ENCODE measurements at places on chromosomes 16 and 17.

DNA sequence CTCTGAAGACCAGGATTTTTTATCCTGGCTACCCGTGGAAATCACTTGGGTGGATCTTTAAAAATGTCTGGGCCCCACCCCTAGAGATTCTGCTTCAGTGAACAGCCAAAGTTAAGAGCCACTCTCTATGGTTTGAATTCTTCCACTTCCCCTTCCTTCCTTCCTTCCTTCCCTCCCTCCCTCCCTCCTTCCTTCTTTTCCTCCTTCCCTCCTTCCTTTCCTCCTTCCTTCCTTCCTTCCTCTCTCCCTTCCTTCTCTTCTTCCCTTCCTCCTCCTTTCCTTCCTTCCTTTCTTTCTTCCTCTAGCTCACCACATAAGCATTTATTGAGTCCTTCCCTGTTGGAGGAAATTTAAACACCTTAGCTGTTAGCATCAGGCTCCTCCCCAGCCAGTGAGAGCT, 203.6 kb downstream of the KATNIP start:
- DNase-seq = no peak

DNA sequence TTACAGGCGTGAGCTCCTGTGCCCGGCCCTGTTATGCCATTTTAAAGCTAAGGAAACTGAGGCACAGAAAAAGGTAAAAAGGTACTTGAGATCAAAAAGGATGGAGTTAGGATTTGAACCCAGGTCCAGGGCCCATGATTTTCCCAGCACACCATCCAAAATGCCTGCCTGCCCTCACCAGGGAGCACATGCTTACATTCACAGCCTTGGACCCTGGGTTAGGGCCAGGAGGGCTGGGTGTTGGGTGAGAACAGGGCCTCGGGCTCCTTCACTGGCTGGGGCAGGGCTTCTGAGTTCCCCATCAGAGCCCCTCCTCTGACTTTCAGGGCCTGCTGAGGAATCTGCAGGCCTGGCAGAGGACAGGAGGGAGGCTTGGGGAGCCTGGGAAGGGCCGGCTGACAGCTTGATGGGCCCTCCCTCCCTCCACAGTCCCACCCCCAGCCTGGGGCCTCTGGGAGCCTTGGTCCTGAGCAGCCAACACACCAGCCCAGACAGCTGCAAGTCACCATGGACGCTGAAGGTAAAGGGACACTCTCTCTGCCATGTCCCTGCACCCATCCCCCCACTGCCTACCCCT, at the start of gene QPRT:
TSS of gene QPRT (plus strand) at position 490 of the 577 bp plus-strand sequence. CDS start at position 508, 18 bp downstream.
- DNase-seq = no peak

DNA sequence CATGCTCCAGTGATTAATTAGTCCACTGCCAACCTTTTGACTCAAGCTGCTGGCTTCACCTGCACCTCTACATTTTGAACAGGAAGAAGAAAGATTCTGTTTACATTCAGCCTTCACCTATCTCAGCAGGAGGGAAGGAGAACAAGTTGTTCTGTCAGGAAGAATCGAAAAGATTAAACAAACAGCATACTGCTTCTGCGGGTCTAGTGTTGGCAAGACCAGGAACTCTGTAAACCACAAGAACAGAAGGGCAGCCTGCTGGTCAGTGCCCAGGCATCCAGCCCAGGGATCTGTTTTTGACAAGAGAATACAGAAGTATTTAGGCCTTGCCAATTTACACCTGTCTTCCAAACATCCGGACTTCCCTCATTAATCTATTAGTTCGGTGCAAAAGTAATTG, 189.7 kb downstream of the CHD9NB start:
- DNase-seq = no peak

DNA sequence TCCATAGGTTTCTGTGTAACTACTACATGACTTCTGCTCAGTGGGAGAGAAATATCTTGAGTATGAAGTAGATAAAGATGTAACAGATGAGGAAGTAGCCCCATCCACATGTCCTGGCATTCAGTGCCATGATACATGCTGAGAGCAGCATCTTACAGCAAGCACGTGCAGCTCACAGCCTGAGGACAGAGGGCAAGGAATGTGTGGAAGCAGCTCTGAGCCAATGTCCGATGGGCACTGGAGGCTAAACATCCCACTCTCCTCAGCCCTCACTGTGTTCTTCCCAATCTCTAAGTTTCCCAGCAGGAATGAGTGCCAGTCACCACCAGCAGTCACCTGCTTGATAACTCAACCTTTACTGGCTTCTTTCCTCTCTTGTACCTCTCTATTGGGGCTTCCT, 40.4 kb downstream of the CFDP1 start:
- no peak for DNase-seq

- no peak for DNase-seq
Measured at GRCh38 chr17:56978441-56979090, 635 bp downstream of the SCPEP1 start.

- no peak for DNase-seq
Measured at GRCh38 chr16:75502916-75503605, 7.8 kb upstream of the CHST6 start.

GRCh38 chr16:48607056-48607825, 2.7 kb downstream of the N4BP1 start:
- DNase-seq = no peak

GRCh38 chr17:34178092-34178491, 77.0 kb upstream of the CCL2 start:
- DNase-seq = no peak

DNA sequence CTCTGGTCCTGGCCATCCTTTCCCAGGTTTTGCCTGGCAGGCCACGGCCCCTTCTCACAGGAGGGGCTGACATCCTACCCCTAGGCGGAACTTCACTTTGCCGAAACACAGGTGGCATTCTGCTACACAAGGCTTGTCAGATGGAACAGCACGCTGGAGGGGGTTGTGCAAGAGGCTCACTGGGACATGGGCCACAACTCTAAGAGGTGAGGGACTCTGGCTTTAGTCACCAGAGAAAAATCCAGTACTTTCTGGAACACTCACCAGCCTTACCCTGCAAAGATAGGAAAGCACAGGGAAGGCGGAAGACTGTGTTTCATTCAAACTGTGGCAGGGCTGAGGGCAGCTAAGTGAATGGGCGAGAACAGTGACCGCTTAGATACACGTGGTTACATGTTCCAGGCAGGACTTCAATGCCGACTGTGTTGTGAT, 18.3 kb downstream of the CDC42EP4 start:
- DNase-seq = no peak

GRCh38 chr17:30352240-30352814, 18.5 kb upstream of the TMIGD1 start:
- no peak for DNase-seq

DNA sequence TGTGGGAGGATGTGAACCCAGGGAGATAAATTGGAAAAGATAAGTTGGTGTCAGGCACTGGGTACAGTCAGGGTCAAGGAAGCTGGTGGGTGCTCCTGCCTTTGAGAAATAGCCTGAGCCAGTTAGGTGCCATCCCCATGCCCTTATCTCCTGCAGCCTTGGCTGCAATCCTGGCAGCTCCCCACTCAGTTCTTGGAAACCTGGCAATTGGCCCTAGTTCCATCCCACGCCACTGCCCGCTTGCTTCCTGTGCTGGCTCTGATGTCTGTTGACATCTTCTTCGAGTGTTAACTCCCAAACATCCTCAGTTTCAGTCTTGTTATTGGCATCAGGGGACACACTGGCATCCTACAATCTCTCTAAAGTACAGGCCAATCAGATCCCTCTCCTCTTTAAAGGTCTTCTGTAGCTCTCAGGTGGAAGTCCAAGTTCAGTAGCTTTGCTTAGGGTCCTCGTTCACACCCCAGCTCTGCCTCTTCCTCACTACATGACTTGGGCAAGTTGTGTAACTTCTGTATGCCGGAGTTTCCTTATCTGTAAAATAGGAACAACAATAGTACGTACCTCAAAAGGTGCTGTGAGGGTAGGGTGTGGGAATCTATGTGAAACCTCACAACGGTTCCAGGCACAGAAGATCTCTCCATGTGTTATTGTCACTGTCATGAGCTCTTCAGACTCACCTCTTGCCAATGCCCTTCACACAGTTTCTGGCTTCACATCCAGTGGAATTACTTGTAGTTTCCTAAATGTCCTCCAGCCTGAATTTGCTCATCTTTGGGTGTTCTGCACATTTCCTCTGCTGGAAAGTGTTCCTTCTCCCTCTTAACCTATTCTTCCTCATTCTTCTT, 13.5 kb upstream of the PRKAR1A start:
- no peak for DNase-seq

DNA sequence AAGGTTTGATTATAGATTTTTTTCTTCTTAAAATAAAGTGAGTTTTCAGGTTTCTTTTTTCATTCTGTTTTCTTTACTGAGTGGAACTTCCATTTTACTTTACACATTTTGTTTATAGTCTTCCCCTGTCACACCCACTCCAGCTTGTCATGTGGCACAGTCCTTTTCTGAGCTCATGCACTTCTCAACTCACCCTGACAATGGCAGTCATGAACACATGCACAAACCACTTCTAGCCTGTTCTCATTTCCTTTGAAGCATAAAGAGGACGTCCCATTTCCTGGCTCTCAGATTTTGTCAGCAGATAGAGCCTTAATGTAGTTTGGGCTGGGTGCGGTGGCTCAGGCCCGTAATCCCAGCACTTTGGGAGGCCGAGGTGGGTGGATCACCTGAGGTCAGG, 168.0 kb downstream of the AHSP start:
- no peak for DNase-seq

GRCh38 chr16:3049921-3050481, 3.6 kb downstream of the MMP25 start:
- no peak for DNase-seq

GRCh38 chr16:48559462-48560211, 50.3 kb downstream of the N4BP1 start:
- no peak for DNase-seq

GRCh38 chr16:9061358-9061813, 30.1 kb upstream of the HAPSTR1 start:
- DNase-seq = no peak

GRCh38 chr17:78753316-78754250, 28.5 kb downstream of the CYTH1 start:
- no peak for DNase-seq

DNA sequence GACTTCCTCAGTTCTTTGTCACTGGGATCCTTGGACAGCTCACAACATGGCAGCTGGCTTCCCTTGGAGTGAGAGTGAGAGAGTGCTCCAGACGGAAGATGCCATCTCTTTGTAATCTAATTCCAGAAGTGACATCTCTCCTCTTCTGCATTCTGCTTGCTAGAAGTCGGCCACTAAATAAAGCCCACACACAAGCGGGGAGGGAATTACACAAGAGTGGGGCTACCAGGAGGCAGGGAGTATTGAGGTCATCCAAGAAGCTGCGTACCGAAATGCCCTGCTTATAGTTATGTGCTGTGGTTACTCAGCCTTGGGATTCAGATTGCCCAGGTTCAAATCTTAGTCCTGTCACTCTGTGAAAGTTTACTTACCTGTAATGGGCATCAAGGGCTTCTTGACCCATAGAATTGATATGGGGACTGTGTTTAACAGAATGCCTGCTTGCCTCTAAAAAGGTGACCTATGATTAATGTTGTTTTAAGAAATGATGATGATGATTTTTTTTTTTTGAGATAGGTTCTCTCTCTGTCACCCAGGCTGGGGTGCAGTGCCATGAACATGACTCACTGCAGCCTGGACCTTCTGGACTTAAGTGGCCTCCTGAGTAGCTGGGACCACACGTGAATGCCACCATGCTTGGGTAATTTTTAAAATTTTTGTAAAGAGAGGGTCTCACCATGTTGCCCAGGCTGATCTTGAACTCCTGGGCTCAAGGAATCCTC, 120.9 kb upstream of the HS3ST2 start:
- DNase-seq = no peak

DNA sequence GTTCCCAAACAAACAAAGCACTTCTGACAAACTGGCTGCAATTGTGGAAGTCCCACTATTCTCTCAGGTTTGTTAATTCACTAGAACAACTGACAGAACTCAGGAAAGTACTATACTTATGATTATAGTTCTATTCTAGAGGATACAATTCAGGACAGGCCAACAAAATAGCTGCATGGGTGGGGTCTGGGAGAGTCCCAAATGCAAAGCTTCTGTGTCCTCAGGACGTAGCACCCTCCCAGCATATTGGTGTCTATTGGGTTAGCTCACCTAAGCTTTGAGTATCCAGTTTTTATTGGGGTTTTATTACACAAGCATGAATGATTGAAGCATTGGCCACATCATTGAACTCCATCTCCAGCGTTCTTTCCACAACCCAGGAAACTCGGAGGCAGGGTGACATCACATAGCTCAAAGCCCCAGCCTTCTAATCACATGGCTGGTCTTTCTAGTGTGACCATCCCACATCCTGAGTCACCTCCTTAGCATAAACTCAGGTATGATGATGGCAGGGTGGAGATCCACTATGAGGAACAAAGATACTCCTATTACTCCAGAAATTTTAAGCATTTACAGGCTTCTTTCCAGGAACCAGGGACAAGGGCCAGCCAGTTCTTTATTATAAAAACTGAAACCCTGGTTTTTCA, 43.9 kb upstream of the CCNF start:
- no peak for DNase-seq

DNA sequence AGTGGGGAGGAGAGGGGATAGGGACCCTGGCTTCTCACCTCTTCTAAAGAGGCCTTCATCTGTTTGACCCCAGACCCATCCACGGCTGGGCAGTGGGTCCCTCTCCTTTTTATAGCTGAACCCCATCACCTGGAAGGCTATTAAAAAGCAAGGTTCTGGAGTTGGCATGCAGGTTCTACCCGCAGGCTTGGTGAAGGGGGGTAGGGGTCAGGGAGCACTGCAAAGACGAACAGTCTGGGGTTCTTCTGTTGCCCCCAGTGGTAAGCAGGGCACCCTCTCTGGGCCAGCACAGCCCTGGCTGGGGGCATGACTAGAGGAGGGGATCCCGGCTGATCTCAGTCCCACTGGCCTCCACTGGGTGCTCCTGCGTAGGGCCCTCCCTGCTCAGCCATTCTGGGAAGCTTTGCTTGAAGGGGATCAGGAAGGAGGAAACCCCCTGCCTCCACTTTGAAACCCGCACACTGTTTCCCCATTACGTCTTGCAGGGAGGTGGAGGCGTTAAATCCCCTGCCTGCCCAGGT, 13.6 kb downstream of the CMIP start:
- no peak for DNase-seq

GRCh38 chr17:70405492-70406220, 236.3 kb downstream of the KCNJ2 start:
- DNase-seq = no peak

GRCh38 chr17:67511012-67511411, 133.9 kb downstream of the PITPNC1 start:
- DNase-seq = no peak

- DNase-seq = no peak
Measured at GRCh38 chr17:49512296-49513043, 17.4 kb downstream of the NGFR start.

DNA sequence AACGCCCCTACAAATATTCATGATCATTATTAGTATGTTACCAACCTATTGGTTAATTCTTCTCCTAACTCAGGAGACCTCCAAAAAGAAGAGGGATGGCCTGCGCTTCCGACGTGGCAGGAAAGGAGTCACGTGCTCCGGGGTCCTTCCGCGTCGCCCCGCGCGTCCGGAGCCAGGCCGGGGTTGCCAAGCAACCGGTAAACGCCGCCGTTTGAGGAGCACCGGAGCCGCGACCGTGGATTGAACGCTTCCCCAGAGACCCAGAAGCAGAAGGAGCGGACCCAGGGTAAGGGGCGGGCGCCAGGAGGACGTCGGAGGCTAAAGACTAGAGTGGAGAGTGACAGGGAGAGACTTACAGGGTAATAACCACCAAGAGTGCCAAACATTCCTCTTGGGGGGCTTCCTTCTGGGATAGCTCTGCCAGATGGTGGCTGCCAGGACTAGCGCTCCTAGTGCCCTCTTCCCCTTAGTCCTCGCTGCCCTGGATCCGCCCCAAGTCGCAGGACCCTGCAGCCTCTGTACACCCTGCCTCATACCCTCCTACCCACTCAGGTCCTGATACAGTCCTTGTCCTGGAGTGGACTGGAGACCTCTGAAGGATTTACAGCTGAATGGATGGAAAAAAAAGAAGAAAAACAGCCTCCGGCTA, at the start of gene DNAI2:
TSS of gene DNAI2 (plus strand) at position 175 of the 649 bp plus-strand sequence. CDS start 7,584 bp downstream, outside the sequence.
- no peak for DNase-seq

GRCh38 chr17:36993227-36993626, 44.5 kb downstream of the AATF start:
- no peak for DNase-seq

Data from activated CD4-positive, alpha-beta T cell treated with anti-CD3 and anti-CD28 coated beads, Interleukin-2, amount 50 U/mL, for 24 hours (primary cell).